Posterior vena cava (tissue), 2 donors: ENCODE measurements at places on chromosomes 13 and 19.

GRCh38 chr19:4639531-4640246 lies 373 bp downstream of the TNFAIP8L1 start:
- DNase-seq, result no peak

DNA sequence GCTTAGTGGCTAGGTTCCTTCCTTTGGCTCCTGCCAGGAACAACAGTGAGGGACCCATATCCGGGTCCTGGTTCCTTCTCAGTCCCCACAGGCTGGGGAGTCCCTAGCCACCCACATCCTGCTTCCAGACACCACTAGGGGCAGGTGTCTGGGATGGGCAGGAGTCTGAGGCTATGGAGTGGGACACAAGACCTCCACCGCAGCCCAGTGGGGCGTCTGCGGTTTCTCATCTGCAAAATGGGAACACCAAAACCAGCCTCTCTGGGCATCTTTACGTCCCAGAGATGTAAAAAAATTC lies 879 bp upstream of the FCGBP start:
- DNase-seq, result no peak

DNA sequence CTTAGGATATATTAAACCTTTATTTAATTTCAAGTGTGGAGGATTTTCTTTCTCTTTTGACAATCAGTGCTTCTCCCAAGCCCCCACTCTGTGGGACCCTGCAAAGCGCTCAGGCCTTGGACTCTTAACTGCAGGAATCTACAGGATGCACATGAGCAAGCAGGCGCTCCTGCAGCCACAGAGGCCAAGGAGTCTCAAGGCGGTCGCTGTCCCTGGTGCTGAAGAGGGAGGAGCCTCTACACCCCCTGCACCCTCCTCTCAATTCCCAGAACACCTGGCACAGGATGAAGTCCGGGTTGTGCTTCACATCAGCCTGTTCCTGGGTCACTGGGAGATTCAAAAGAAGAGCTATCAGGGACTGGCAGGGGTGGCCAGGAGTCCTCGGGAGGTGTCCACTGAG lies 13.5 kb downstream of the OR10H4 start:
- DNase-seq, result no peak

DNA sequence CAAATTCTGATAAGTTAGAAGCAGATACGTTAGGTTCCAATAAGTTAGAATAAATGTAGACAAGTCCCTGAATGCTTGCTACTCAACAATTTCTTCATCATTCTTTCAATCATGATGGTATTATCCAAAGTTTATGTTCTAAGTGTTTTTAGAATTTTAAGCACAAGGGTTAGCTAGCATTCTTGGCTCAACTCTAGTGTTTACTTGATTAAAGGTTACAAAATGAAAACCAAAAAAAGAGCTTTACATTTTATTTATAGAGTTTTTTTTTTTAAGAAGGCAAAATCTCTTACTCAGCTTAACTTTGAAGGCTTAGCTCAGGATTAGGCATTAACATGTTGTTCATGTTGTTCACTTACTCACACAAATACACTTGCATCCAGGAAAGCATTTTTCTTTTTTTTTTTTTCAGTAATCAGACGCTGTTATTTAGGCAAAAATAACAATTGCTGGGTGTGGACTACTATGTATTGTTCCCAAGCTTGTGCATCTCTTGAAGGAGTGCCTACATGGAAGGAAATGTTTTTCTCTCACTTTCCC lies 420.6 kb downstream of the DCT start:
- DNase-seq, result no peak

GRCh38 chr13:113879017-113879416 lies 15.1 kb upstream of the GAS6 start:
- no peak for DNase-seq

DNA sequence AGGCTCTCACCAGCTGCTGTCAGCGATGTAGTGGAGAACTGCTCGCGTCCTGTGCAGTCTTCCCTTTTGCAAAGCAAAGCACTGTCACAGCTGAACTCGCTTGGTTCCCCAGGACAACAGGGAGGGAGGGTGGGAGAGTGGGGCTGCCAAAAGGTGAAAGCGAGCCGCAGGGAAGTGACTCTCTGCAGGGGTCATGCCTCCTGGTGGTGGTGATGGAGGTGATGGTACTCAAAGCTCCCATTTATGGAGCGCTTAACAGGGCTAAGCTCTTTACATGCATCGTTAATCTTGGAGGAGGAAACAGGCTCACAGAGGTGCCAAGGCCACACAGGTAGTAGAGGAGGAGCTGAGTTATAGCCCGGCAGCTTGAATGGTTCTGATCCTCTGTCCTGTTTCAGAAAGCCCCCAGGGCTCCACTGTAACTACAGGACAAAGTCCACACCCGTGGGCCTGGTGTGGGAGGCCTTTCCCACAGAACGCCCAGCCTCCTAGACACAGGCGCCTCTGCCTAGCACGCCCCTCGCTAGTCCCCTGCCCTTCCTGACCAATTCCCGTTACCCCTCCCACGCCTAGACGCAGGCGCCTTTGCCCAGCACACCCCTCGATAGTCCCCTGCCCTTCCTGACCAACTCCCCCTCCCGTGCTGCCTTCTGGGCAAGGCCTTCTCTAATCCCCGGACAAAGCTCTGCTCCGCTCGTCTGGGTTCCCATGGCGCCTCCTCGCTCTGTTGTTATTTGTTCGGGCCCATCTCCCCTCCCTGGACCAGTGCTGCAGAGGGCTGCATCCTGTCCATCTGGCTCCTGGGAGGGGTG lies 10.7 kb downstream of the PPP1R37 start:
- DNase-seq, result no peak

DNA sequence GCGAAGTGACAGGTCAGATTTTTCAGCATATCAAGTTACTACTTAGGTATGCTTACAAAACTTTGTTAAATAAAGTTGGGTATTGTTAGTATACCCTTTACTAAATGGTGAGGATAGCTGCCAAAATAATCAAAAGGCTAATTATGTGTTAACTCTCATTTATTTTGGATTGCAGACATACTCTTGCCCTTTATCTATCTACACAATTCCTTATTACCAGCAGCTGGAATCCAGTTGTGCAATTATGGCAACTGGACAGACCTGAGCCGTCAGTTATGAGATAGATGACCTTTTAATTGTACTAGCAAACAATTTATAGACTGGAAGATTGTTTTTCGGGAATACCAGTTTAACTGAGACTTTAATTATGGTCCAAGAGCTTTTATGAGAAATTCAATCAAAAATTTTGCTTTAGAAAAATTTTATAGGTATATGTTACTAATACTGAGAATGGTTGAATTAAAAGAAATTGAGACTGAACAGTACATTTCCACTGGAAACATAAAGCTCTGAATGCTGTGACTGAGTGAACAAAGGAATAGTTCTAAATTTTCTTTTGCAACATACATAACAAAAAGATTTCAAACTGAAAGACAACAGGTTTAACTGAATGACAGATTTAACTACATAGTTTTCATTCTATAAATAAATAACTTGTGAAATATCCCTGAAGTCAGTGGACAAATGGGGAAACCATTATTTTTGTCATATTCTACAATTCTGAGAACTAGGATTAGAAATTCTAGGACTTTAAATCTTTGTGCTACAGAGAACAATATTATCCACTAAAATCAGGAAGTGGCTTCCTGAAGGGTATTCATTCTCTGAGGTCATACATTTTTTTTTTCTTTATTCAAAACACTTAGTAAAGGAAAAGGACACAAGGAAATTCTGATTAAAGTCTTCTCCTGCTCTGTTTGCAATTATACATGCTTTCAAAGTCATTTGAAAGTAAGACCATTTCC lies 97.4 kb downstream of the ZC3H13 start:
- DNase-seq, result no peak

GRCh38 chr13:90256746-90257145 lies 1090.7 kb upstream of the MIR17HG start:
- no peak for DNase-seq

GRCh38 chr19:4929186-4929585 lies 19.9 kb downstream of the UHRF1 start:
- no peak for DNase-seq

GRCh38 chr13:33194820-33195692 lies 90.5 kb downstream of the STARD13 start:
- DNase-seq, result no peak

- no peak for DNase-seq
Observed at GRCh38 chr13:45688577-45688976, 13.5 kb upstream of the CBY2 start.
